ENCODE measurements at places on chromosomes 6 and 20.

GRCh38 chr20:46175127-46175494, 57.0 kb downstream of the CD40 start:
- no peak for DNase-seq

DNA sequence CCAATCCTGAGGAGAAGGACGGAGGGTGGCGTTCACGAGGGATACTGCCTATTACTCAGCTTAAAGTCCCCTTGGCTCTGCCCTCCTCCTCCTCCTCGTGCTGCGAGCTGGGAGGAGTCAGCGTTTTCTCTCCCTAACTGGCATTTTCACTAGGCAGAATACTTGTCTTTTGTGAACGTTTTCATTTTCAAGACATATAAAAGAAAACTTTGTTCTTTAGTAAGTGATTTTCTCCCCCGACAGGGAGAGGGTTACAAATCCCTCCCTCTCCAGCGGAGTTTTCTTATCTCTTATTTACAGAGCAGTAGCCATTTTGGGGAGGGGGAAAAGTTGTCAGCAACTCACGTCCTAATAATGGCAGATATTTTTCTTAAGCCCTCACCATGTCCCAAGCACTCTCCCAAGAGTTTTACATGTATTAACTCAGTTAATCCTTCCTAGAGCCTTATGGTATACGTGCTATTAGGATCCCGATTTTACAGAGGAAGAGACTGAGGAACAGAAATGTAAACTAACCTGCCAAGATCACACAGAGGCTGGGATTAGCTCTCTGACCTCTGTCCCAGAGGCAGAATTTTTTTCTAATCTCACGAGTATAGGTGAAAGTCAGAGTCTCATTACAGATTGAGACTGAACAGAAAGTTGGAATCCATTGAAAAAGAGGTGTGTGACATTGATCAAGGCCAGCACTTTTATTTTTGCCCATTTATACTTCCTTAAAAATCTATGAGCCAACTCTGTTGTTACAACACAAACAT, 30.0 kb upstream of the ZNF217 start:
- peak; percentile 27 for DNase-seq

- no peak for DNase-seq
These were observed 12.9 kb downstream of the CDYL start for GRCh38 chr6:4788953-4789584.

GRCh38 chr6:135594000-135594399, 96.5 kb upstream of the AHI1 start:
- no peak for DNase-seq

DNA sequence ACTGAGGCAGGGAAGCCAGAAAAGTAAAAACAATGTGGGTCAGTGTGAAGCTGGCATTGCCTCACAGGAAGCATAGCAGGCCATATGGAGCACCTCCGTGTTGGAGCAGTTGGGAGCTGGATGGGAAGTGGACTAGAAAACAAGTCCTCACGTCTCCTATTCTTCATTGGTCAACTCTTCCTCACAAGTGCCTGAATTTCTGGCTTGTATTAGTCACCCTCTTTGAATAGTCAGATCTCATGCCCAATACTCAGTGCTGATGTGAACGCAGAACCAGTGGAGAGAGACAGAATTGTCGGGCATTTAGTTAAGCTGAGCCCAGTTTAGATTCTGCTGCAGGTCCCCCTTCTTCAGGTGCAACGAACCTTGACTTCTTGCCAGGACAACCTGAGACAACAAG, 22.3 kb upstream of the RSPO3 start:
- no peak for DNase-seq

DNA sequence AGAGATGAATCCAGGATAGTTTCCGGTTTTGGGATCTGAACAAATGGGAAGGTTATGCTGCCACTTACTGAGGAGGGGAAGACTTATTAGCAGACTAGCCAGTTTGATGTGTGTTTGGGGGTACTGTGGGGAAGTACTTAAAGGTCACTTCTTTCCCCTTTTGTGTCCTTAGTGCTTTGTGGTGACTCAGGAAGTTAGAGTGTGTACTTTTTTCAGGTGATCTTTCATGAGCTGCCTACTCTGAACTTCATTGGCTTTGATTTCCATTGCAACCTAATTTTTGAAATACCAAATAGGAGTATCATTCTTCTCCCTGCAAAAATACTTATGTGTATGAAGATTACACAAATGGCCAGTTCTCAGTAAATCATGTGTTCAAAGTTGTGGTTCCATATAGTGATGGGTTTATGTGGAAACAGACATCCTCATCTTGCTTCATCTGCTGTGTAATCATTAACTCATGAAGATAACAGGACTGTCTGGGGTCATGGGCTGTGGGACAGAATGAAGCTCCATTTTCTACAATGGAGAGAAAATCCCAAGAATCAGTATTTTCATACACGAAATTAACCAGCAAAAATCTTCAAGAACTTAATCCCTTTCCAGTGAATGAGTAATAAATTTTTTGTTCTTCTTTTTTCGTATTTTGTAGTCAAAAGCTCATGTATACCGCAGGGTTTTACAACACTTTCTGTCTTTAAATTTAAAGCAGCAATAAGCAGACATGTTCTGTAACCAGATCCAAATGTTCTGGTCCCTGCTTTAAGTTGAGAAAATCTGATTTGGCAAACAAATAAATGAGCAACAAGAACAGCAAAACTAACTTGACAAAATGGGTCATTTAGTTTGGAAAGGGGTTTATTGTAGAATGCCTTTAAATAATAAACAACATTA, 272.2 kb upstream of the FLRT3 start:
- DNase-seq: no peak

DNA sequence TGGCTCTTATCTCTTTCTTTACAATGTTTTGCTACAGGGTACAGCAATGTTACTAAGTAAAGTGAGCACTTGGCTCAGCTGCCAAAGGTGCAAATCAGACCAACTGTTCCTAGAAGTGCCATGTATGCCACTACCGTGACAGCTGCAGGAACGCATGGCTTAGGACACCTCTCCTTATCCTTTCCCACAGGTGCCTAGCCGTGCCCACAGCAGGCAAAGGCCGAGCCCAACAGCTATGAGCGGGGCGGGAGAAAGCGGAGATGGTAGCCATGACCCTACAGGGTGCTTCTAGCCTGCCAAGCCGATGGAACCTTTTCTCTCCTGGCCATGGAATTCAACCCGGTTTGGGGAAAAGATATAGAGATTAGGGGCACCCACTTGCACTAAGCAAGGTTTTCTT, 97.1 kb downstream of the FAXC start:
- DNase-seq: no peak

GRCh38 chr6:26379292-26379691, 3.6 kb upstream of the BTN2A2 start:
- no peak for DNase-seq

DNA sequence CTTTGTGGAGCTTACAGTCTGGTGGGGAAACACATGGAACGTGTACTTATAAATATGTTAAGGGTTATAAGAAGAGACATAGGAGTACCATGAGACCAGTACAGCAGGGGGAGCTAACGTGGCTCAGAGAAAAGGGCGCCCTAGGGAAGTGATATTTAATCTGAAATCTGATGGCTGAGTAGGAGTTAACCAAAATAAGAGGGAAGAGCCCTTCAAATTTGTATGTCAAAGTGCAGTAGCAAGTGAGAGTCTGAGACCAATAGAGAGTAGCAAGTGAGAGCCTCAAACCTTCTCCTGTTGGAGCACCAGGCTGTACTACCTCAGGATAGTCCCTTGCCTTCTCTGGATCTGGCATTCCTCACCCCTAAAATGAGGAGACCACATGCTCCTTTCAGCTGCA, 6.1 kb upstream of the PKIG start:
- no peak for DNase-seq

DNA sequence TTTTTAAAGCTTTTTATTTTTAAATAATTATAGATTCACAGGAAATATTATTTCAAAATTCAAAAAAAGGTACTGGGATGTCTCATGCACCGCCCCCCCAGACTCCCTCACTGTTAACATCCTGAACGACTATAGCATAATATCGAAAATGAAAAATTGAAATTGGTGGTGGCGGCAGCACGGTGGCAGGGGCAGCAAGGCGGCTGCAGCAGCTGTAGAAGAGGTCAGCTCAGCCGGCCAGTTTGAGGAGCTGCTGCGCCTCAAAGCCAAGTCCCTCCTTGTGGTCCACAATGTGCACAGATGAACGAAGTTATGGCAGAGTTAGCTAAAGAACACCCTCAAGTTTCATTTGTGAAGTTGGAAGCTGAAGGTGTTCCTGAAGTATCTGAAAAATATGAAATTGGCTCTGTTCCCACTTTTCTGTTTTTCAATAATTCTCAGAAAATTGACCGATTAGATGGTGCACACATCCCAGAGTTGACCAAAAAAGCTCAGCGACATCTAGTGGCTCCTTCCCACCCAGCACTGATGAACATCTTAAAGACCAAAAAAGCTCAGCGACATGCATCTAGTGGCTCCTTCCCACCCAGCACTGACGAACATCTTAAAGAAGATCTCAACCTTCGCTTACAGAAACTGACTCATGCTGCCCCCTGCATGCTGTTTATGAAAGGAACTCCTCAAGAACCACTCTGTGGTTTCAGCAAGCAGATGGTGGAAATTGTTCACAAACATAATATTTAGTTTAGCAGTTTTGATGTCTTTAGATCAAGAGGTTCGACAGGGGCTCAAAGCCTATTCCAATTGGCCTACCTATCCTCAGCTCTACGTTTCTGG, 100.8 kb downstream of the FAM217A start:
- peak; percentile 6 for DNase-seq

DNA sequence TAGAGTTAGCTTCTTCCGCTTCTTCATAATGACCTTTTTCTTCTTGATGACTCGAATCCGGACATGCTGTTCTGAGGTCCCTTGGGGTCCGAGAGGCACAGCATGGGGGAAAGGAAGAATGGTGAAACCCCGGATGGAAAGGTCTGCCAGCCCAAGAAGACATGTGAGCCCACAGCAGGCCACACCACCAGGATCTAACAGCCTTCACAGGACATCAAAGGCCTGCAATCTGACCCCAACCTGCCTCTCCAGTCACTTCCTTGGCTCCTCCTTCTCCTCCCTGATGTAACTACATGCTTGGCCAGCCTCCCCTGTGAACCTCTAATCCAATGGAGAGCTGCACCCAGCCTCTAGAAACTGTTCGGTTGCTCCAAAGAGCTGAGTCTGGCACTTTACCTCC, 1.6 kb downstream of the CPXM1 start:
- no peak for DNase-seq

- DNase-seq: no peak
These were observed 94.5 kb downstream of the PKHD1 start for GRCh38 chr6:51992876-51993275.

DNA sequence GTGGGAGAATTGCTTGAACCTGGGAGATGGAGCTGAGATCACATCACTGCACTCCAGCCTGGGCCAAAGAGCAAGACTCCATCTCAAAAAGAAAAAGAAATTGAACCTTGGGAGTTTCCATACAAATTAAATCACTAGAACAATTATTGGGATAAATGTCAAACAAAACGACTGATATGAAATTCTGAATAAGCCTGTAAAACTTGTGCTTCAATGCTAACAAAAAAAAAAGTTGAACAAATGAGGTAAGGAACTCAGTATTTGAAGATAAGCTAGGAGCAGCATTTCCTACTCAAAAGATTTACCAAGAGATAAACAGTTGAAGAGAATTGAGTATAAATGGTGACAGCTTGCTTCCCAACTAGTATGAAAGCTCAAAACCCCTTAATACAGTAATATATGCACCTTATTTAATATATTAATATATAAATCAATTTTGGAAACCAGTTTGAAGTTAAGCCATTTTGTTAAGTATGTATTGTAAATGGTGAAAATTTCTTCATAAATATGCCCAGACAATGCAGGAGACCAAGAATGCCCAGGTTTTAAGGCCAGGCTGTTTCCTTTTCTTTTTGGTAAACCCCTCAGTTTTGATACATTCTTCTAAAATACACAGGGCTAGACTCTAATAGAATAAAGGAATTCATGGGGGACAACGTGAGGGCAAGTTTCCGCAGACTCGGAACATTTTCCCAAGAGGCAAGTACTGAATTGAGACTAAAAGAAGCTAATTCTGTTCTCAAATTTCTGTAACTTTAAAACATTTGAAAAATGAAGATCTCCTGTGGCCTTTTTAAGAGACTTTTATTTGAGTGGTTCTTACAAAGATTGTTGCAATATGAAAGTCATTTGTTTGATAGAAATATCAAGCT, 3.9 kb downstream of the ROMO1 start:
- peak; percentile 17 for DNase-seq

GRCh38 chr20:47557791-47558190, 56.1 kb downstream of the NCOA3 start:
- no peak for DNase-seq

GRCh38 chr6:32415521-32416019, 8.6 kb upstream of the BTNL2 start:
- DNase-seq: peak; percentile 68
